ENCODE measurements at places on chromosomes 4 and X.

DNA sequence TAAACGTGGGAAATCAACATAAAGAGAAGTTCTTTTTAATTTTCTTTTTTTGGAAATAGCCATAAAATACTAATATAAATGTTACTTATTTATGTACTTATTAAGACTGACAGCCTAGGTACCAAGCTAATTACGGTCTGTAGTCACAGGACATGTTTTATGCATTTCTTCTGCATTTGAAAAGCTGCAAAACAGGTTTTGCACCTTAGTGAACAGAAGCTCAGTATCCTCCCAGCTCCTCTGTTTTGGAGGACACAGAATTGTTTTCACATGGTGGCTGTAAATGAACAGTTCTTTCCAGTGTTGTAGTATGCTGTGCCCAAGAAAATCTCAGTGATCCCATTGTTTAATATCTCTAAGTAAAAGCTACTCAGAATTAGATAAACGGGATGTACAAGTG, 1788.0 kb upstream of the TENM3 start:
- no peak for DNase-seq

DNA sequence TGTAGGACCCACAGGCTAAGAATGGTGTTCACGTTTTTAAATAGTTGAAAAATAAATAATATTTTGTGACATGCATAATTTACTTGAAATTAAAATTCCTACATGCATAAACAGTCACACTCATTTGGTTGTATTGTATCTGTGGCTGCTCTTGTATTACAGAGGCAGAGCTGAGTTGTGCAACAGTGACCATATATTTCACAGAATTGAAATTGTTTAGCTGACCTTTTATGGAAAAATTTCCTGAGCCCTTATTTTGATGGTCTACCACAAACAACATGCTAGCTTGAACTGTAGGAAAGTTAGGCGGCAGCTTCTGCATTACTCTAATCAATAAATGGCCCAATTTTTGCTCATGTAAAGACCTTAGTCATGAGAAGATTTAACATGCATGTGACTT, 633.4 kb upstream of the AADAT start:
- DNase-seq: no peak

- DNase-seq: peak; percentile 28
Observed at GRCh38 chr4:110087070-110087708, 111.2 kb downstream of the ELOVL6 start.

DNA sequence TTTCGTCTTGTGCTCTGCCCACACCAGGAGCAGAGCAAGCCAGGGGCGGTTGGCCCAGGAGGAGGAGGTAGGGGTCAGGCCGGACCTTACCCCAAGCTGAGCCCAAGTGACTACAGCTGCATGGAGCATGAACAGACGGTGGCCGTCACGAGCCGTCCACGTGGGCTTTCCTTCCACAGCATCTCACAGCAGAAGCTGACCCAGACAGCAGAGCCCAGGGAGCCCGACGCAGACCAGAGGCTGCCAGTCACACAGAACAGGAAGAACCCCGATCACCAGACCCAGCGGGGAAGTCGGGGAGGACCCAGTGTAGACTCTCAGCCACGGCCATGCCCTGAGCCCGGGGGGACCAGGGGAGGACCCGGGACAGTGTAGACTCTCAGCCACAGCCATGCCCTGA, 58.0 kb downstream of the FAM53A start:
- DNase-seq: peak; percentile 61

DNA sequence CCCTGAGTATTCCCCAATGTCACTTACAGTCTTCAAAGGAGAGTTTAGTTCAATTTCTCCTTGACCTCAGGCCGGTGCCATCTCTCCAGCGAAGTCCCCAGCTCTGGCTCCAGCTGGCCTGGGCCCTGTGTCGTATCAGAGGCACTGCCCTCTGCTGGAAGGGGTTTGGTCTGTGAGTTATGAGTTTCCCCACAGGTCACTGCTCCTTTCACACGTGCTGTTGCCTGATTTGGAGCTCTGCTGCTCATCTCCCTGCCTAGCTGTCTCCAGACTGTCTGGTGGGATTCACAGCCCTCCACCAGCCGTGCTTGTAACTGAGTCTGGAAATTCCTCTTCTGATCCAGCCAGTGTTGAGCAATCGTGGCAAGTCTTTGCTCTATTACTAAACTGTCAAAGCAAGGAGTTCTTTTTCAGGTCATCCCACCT, at the start of gene RAP2C:
TSS of gene RAP2C (minus strand) at position 105 of the 426 bp plus-strand sequence. CDS start 2,179 bp downstream, outside the sequence.
- DNase-seq: peak; percentile 79

- DNase-seq: no peak
Observed at GRCh38 chr4:82588771-82589270, 27.0 kb upstream of the TMEM150C start.

- DNase-seq: no peak
Observed at GRCh38 chr4:83062739-83063138, 27.8 kb downstream of the COPS4 start.

GRCh38 chrX:50827996-50828395, 14.0 kb upstream of the SHROOM4 start:
- no peak for DNase-seq

DNA sequence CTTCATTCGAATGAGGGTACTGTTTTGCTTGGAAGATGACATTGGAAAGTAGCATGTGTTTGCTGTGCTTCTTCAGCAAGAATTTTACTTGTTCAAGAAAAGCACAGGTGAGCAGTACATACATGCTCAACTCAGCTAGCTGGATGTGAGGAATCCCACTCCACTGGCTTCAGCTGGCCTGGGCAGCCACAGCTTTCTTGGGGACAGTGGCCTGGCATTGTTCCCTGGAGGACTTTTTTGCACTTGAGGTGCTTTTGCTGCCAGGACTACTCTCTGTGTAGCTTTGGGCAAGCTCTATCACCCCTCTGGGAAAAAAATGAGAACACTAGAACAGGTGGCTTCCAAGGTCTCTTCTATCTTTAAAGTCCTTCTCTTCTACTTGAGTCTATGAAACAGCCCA, 184.3 kb downstream of the LDB2 start:
- no peak for DNase-seq

- no peak for DNase-seq
Observed at GRCh38 chr4:118335324-118335723, 17.5 kb downstream of the PRSS12 start.

GRCh38 chr4:153432965-153433753, 33.0 kb upstream of the TMEM131L start:
- peak; percentile 36 for DNase-seq

DNA sequence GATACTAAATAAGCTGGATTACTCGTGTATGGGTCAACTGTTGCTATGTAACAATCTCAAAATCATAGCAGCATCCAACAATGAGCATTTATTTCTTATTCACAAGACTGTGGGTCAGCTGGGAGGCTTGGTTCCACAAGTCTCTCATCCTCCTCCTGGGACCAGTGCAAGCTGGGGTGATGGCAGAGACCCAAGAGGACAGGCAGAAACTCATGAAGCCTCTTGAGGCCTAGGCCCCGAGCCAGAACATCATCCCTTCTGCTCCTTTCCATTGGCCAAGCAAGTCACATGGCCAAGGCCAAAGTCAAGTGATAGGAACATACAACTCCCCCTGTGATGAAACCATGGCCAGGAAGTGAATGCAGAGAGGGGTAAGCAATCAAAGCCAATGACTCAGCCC, 422.1 kb downstream of the BCOR start:
- no peak for DNase-seq

GRCh38 chr4:87838205-87838604, 5.4 kb downstream of the MEPE start:
- DNase-seq: peak; percentile 43

DNA sequence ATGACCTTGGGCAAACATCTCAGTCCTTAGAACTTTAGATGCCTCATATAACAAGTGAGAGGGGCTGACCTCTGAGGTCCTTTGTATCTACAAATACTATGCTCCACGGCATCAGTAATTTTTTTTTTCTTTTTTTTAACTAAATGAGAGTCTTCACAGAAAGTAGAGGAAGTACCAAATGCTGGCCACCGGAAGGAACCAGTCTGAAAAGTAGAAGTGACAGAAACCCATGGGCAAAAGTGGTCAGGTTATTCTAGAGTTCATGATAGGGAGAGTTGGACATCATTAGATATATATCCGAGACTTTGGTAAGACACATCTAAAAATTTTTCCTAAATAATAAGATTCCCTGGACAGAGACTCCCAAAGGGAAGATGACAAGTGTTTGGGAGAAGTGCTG, 53.7 kb downstream of the COQ2 start:
- peak; percentile 18 for DNase-seq

GRCh38 chrX:45751156-45751555, 550.5 kb upstream of the DIPK2B start:
- no peak for DNase-seq

- no peak for DNase-seq
Observed at GRCh38 chr4:98484031-98484430, 174.4 kb downstream of the TSPAN5 start.

DNA sequence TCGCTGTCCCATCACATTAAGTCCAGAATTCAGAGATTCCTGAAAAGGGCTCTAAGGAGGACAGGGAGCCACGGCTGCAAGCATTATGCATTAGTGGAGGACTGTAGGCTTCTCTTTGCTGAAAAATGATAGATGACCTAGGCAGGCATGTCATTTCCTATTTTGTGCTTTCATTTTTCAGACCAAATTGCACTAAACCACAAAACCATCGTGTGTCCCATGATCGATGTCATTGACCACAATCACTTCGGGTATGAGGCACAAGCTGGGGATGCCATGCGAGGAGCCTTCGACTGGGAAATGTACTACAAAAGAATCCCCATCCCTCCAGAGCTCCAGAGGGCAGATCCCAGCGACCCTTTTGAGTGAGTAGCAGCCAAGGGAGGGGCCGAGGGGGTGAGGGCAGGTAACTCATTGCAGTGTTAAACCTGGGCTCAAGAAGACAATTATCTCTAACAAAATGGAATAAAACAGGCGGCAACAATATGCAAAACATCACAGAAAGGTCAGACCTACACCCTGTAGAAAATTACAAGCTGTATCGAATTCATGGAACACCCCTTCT, 355.2 kb upstream of the GALNT7 start:
- DNase-seq: no peak

- no peak for DNase-seq
Observed at GRCh38 chr4:133314991-133315390, 165.9 kb downstream of the PCDH10 start.

DNA sequence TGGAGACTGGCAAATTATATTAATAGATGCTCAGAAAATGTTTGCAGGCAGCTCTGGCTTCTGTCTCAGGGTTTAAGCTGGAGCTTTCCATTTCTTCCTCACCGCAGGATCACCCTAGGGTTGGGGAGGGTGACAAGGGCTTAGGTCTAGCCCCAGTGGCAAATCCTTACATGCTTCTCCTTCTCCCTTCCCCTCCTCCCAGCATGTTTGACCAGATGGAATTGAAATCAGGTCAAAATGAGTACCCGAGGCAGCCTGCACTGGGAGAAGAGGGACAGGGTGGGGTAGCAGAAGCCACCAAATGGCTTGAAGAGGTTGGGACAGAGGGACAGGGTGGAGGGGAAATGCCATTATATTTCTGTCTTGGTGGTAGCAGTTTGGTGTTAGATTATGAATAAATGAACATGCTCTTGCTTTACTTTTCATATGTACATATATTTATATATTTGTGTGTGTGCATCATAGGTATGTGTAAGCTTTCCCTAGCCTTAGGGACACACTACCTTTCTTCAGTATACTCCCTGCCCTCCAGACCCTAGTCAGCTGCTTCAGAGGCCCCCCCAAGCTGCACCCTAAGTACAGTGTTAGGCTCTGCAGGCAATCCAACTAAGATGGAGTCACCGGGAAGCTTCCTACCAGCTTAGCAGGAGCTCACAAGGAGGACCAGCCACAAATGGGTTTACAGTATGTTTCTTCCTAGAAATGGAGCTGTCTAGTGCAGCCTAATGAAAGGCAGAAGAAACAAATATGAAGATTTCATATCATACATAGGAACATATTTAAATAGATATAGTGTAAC, 1.8 kb downstream of the TMEM35A start:
- DNase-seq: no peak

GRCh38 chrX:132957211-132958090, 978 bp downstream of the HS6ST2 start:
- no peak for DNase-seq

Measured in Ammon's horn (tissue), 1 donor.